ENCODE measurements at places on chromosomes 11 and 22.

GRCh38 chr11:129141748-129142523 is 50.2 kb downstream of the ARHGAP32 start:
- DNase-seq: no peak

DNA sequence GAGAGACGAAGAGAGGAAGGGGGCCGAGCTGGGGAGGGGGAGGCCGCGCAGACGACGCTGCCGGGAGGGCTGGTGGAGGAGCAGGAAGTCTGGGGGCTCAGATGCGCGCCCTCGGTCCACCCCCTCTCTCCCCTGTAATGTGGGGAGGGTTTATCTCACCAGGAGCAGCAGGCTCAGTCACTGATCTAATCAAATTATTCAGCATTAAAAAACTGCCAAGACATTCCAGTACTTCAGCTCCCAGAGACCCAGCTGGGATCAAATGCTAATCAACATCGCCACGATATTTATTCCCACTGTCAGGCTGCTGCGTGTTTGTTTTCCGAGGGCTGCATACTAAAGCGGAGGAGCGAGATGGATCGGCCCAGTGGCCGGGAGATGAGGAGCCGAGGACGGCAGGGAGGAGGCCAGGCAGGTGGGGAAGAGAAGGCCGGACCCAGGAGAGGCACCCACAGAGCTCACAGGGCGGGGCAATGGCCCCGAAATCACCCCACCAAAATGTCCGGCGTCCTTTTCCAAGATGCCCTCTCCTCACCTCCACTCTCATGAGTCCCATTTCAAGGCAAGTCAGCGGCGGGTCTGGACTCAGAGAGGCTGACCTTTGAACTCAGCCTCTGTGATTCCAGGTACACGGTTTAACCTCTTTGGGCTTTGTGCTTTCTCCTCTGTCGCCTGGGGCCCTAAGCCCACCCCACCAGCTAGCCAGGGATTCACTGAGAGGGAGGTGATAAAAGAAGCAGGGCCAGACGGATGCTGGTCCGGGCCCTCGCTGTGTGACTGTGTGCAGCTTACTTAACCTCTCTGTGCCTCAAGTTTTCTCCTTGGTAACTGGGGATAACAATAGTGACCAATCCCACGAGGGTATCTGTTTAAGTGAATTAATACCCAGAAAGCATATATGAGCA is 502.1 kb downstream of the MN1 start:
- DNase-seq: no peak

DNA sequence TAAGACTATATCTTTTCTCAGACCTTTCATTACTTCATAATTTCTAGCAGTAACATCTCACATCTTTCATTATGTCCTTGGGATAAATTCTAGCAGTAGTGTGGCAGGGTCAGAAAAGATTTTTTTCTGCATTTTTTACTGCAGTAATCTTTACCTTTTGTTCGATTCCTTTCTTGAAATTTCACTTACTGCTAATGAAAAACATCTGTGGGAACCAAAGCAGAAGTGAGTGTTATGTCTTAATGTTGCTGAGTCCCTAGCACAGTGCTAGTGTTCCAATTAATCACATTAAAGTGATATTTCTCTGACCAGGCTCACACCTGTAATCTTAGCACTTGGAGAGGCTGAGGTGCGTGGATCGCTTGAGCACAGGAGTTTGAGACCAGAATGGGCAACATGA is 123.6 kb downstream of the EHF start:
- DNase-seq: no peak

DNA sequence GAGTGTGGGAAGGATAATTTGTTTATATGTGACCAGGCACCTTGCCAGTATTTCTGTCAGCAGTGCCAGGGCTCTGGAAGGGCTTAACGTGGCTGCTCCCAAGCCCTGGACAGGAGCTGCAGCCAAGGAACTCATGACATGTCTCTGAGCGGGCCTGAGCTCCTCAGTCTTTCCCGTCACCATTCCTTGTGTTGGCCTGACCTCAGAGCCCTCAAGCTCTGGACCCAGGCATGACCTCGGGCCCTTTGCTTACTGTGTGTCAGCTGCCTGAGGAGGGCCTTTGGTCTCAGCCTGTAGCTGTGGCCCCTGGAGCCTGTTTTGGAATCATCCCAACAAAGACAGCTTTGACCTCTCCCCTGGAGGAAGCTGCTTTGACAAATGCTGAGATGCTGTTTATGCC is 264.1 kb upstream of the PLET1 start:
- no peak for DNase-seq

GRCh38 chr11:93525601-93526345 is 17.4 kb downstream of the SMCO4 start:
- DNase-seq: no peak

GRCh38 chr11:15607361-15608036 is 492.8 kb downstream of the INSC start:
- no peak for DNase-seq

GRCh38 chr11:43574949-43575912 is 105.3 kb upstream of the HSD17B12 start:
- DNase-seq: no peak

DNA sequence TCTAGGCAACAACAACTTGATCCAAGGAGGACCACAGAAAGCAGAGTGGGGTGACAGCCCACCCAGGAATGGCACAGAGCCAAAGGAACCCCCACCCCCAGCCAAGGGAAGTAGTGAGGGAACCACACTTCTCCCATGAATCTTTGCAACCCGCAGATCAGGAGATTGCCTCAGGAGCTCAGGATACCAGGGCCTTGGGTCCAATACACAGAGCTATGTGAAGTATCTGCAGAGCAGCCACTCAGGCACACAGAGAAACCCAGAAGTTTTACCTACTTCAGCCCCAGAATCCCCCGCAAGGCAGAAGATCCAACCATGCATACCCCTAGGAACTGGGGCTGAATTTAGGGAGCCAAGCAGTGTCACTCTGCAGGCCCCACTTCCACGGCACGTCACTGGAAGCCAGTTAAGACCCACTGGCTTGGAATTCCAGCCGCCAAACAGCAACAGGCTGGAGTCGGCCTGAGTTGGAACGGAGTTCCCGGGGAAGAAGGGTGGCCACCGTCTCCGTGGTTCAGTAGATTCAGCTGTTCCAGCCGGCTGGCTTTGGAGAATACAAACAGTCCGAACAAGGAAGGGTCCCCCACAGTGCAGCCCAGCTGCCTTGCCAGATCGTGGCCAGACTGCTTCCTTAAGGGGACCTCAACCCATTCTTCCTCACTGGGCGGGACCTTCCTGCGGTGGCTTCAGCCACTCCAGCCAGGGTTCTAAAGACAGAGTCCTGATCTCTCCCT is 174.1 kb downstream of the TTC28 start:
- no peak for DNase-seq

DNA sequence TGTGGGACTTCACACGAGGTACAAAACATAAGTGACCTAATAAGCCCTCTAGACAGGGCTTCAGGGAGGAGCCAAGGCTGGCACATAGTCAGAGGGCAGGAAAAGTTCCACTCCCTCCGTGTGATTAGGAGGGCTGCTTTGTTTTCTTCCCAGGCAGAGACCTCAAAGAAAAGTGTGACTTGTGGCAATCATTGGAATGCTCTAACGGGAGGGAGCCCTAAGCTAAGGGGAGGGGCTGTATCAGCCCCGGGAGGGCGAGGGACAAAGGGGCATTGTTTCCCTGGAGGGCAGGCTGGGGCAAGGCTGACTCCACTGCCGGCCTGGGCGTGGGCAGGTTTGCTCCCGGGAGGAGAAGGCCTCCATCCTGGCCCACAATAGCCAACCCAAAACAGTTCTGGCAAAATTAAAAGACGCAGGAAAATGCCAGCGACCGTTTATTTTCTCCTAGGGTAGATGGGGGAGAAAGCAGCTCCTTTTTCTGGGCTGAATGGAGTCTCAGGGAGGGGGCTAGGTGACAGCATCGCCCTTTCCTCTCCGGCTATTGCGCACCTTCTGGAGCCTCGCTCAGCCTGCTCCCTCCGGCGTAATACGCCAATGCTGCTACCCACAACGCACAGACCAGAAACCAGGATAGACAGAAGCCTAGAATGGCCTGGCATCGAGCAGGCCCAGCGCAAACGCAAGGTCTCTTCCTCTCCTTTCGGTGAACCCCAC is 60.2 kb downstream of the ENDOD1 start:
- no peak for DNase-seq

DNA sequence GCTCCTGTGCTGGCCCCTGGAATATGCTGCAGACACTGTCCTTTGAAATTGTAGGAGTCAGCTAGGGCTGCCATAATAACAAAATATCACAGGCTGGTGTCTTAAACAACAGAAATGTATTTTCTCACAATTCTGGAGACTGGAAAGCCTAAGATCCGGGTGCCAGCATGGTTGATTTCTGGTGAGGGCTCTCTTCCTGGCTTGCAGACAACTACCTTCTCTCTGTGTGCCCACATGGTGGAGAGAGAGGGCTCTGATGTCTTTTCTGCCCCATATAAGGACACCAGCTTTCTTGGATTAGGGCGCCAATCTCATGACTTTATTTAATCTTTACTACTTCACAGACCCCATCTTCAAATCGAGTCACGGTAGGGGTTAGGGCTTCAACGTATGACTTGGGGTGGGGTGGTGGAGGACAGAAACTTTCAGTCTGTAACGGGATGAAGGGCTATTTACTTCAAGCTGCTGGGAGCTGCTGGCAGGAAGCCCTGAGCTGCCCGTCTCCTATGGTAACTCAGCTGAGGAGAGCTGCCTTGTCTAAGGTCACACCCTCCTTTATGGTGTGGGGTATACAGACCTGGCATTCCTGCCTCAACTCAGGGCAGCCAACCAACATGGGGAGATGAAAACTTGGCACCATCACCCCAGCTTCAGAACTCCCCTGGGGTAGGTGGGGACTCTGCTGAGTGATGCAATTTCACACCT is 142.9 kb upstream of the ZBED5 start:
- no peak for DNase-seq

GRCh38 chr11:86370922-86371594 is 3.6 kb upstream of the CCDC81 start:
- no peak for DNase-seq

Data from cortex of kidney (tissue), 1 donor.